ENCODE measurements at places on chromosomes 7 and 10.
A peak's percentile ranks its signal among the peaks of the same experiment; 100 is the strongest.

DNA sequence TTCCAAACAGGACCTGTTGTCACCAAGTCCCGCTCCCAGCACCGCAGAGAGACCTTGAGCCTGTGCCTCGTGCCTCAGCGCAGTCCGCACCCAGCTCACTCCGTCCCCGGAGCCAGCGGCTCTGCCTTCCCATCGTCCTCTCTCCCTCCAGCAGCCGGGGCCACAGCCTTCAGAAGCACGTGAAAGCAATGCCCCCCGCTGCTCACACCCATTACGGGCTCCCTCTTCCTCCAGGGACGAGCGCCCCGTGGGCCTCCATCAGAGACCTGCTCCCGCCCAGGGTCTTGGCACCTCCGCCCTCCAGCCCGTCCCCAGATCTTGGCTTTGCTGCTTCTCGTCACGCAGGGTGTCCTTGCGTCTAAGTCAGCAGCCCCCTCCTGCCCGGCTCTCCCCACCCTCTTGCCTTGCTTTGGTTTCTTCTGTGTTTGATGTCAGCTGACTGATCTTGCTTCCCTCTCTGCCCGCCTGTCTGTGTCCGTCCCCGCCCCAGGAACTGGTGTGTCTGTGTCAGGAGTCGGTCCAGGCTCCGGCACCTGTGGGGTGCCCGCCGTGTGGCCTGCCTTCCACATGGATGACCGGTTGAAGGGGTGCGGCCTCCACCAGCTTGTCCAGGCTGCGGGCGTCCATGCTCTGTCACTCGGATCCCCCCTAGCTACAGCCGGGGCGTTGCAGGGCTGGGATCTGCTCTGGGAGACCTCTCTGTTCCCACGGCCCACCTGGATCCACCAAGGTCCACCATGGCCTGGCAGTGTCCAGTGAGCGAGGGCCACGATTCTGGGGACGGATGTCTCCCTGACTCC, 61.9 kb downstream of the FOXL3 start:
- DNase-seq = peak; percentile 27

GRCh38 chr7:155619634-155620271, 24.7 kb upstream of the RBM33 start:
- no peak for DNase-seq

DNA sequence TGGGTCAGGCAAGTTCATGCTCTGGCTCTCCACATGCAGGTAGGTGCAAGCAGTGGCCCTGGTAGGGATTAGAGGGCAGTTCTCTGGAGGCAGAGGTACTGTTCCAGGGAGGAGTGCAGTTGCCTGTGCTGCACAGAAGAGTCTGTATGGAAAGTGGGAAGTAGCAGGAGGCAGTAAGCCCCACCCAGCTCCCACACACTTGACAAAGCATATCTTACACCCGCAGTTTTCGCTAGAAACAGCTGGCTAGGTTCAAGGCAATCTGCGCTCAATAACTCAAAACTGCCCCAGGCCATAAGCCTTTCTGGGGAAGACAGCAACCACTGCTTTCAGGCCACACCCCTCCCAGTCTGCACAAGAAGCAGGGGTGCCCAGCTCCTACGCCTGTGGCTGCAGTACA, 33.1 kb upstream of the ARMC3 start:
- no peak for DNase-seq

- DNase-seq = no peak
Measured at GRCh38 chr7:26307226-26307625, 15.6 kb downstream of the SNX10 start.

DNA sequence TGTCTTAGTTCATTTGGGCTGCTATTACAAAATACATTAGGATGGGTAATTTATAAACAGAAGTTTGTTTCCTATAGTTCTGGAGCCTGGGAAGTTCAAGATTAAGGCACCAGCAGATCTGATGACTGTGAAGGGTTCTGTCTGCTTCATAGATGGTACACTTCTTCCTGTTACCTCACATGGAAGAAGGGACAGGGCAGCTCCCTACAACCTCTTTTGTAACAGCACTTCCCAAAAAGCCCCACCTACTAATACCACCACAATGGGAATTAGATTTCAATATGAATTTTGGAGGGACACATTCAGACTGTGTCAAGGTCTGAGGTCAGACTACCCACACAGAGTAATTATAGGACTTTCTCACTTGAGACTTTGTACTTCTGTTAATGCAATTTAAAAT, 260.3 kb downstream of the ARHGAP12 start:
- no peak for DNase-seq

DNA sequence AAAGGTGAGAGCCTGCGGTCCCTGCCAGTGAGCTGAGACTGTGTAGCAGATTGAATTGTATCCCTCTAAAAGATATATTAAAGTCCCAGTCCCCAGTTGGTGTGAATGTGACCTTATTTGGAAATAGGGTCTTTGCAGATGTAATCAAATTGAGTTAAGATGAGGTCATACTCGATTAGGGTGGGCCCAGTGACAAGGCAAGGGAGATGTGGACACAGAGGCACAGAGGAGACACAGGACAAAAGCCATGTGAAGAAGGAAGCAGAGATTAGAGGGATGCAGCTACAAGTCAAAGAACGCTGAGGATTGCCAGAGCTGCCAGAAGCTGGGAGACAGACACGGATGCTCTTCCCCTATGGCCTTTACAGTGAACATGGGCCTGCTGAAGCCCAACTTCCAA, 104.3 kb downstream of the CLEC2L start:
- no peak for DNase-seq

DNA sequence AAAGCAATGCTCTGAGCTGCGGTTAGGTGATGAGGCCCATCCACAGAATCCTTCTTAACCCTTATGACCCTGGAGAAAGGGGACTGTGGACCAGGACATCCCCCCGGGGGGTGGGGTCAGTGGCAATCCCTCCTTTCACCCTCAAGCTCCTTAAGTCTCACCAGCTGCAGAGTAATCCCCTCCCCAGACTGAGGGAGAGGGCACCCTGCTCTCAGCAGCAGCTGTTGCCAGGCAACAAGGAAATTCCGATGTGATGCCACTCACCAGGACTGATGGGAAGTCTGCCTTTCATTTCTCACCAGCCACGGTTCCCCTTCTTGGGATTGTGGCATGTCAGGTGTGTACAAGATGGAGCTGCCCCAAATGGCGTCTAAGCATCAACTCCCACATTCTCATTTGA, 129.6 kb downstream of the DOCK1 start:
- no peak for DNase-seq

- no peak for DNase-seq
Measured at GRCh38 chr7:159114981-159115380, 29.7 kb downstream of the VIPR2 start.

- DNase-seq = no peak
Measured at GRCh38 chr7:158141806-158142518, 445.7 kb downstream of the PTPRN2 start.

- DNase-seq = no peak
Measured at GRCh38 chr7:47827351-47827756, 120.9 kb downstream of the PKD1L1 start.

DNA sequence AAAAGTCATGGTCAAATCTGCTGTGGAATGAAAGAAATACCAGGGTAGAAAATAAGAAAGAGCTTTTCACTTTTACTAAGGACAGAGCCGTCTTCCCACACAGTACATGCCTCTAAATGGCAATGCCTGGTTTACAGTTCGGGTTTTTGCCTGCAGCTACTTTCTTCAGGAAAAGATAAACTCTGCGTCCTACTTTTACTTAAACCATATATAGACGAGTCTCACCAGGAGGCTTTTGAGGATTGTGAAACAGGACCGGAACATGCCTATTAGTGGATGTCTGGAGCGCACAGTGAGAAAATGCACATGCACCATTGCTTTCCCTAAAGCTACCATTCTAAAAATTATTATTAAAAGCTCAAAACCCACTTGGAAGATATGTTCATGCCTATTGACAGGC, 70.5 kb downstream of the KLF6 start:
- DNase-seq = no peak

GRCh38 chr10:6364893-6365292, 162.2 kb downstream of the PFKFB3 start:
- DNase-seq = no peak

GRCh38 chr10:5283305-5284158, 81.2 kb upstream of the UCN3 start:
- peak; percentile 39 for DNase-seq

GRCh38 chr10:36324831-36325230, 682.7 kb upstream of the FZD8 start:
- no peak for DNase-seq

DNA sequence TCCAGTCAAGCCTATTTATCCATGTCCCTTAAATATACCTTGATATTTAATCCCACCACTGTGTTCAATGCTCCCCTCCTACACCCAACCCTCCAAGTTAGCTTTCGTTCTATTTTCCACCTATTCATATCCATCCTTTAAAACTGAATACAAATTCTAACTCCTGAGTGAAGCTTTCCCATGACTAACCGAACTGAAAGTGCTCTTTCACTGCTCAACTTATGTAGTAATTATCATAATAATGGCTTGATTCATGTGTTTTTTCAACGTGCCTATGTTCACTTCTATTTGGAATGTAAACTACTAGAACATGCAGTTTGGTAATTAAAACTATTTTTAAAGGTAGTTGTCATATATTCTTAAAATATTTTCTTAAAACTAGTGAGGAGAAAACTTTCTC, 58.0 kb downstream of the NDUFB2 start:
- no peak for DNase-seq

- no peak for DNase-seq
Measured at GRCh38 chr7:73512018-73512780, 9.9 kb downstream of the BAZ1B start.

DNA sequence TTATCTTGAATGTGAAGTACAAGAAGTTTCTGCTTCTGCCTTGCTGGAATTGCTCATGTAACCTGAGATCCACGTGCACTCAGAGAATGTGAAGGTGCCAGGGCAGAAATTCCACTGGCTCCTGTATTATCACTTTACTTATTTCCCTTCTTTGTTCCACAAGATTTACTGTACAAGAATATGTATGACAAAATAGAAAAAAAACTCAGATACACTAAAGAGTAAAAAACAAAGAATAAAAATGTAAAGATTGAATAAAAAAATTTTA, 43.0 kb downstream of the PLCE1 start:
- no peak for DNase-seq

GRCh38 chr7:113562242-113562641, 356.6 kb downstream of the PPP1R3A start:
- no peak for DNase-seq

- DNase-seq = no peak
Measured at GRCh38 chr10:64115908-64116643, 594.9 kb downstream of the REEP3 start.

DNA sequence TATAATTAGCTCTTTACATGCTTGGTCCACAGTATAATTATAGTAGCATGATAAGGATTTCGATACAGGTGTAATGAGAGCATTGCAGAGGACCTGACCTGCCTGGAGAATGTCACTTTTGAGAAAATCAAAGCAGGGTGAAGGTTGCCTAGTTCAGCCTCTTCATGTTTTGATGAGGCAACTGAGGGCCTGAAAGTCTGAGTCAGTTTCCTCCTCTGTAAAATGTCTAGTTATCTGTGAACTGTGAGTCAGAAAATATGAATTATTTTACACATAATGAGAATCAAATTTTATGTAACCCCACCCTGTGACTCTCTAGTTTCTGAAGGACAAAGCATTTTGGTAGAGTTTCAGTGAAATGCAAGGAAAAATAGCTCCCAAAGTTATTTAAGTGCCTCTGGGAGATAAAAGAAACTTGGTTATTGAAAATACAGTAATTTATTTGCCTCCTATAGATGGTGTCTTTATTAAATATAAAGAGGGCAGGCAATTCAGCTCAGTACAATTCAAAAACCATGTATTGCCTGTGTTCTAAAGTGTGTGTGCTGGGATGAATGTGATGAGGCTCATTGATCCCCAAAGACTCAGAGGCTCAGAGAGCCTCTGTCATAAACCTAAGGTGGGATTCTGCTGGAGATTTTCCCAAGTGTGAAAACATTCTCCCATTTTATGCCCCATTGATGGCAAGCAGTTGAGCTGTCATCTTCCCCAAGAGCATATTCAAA, 37.3 kb upstream of the SAMD9L start:
- no peak for DNase-seq

DNA sequence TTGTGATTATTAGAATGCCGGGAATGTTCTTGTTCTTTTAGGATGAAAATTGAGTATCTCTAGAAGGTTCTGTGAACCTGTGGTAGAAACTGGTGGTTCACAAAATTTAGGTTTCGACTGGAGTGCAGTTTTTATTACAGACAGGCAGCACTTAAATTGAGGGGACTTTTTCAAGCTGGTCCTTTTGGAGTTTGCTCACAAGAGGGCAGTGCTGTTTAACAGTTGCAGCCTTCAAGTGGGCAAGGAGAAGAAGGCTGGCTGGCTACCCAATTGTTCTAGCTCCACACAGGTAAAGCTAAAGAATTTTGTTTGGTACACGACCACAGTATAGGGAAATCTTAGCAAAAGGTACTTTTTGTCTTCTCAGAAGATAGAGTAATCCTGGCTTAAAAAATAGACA, 233.6 kb downstream of the SNX13 start:
- peak; percentile 6 for DNase-seq

DNA sequence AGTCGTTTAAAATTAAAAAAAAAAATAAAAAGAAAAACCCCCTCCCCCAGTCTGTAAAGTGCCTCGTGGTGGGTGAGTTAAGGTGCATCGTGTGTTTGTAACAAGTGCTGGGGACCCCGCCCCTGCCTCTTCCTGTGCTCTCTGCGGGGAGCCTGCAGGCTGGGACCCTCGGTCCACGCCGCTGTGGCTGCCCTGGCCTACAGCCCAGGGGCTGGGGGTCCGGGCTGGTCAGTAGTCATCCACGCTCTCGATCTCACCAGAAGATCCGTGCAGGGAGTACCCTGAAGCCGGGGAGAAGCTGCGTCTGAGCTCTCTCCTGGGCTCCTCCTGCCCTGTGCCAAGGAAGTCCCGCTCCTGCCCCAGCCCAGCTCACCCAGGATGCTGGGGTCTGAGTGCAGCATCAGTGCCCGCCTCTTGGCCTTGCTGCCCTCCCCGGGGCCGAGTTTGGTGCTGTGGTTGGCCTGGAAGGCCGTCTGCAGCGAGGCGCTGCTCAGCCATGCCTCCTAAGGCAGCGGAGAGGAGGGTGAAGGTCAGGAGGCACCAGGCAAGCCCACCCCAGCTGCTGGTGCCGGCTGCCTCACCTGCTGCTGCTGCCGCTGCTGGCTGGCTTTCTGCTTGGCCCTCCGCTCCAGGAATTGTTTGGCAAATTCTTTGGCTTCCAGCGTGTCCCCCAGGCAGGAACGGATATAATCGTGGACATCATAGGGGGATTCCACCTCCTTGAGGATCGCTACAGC, 8.1 kb downstream of the GNB2 start:
- no peak for DNase-seq

DNA sequence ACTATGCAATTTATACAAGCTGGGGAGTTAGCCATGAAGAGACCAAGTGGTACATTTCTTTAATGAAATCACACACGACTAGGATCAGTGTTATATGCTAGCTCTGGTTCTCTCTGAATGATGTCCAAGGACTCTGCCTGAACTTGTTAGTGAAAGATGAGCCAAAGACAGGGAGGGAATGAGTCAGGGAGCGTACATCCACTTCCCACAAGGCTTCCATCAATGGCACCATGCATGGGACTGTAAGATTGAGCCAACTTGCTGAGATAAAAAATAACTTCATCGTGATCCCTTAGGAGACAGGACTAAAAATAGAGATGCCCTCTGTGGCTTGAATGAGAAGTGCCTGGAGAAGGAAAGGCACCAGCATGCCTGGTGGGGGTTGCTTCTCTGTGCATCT, 629.7 kb downstream of the ACTR3B start:
- no peak for DNase-seq
